Head of caudate nucleus (tissue), 42 donors: ENCODE measurements at places on chromosomes 5 and 9.

- DNase-seq, result no peak
Observed at GRCh38 chr9:90240541-90240940, 402.1 kb downstream of the DIRAS2 start.

- no peak for DNase-seq
Observed at GRCh38 chr5:130652176-130652575, 512.9 kb downstream of the HINT1 start.

GRCh38 chr9:129289883-129290282 is 111.8 kb upstream of the IER5L start:
- DNase-seq, result no peak

DNA sequence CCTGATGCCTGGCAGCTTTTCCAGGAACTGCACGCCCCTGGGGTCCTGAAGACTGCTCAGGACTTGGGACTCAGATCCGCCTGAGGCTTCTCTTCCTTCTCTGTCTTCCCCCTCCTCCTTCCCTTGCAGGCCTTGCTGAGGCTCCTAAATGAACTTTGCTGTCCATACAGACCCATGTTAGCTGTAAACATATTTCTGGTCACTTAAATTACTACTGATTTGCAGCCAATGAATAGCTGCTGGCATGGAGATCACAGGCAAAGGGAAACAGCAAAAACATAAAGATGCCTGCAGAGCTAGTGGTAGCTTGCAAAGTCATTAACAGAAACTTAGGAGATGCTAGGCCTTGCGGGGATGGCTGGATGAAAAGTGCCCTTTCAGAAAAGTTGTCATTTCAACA is 261.9 kb downstream of the GADD45G start:
- no peak for DNase-seq

- DNase-seq, result no peak
Observed at GRCh38 chr5:24226479-24226878, 418.3 kb downstream of the CDH10 start.
